ENCODE measurements at places on chromosomes 6 and 20. TPM values are rescaled to one million over a fixed set of nuclear protein-coding genes. Genes with fewer than 3 reads are reported as not detected.

TPD52L2 gene
- total RNA-seq = 85.5 TPM

GTF2H4 gene
- total RNA-seq = 47.6 TPM

TCF19 gene
- 17.2 TPM for total RNA-seq

TPBG gene
- 21.8 TPM for total RNA-seq

C6orf62 gene
- 88.8 TPM for total RNA-seq

Data from endothelial cell (in vitro differentiated cells).